Placental pericyte (primary cell): ENCODE measurements at places on chromosomes 2 and 18. TPM values are rescaled to one million over a fixed set of nuclear protein-coding genes. Genes with fewer than 3 reads are reported as not detected.

ALLC gene
- total RNA-seq: not detected in 2 replicates

MOCOS gene
- total RNA-seq: 4.9 and 24.9 TPM in 2 replicates

RSAD2 gene
- 0.43 TPM in 1 of 2 replicates, not detected in the other for total RNA-seq

ZNF385B gene
- total RNA-seq: not detected in 2 replicates

GNAL gene
- total RNA-seq: 0.14 TPM in 1 of 2 replicates, not detected in the other

COPS8 gene
- total RNA-seq: 68.7 and 104 TPM in 2 replicates

CPO gene
- not detected in 2 replicates for total RNA-seq

GCKR gene
- total RNA-seq: 0.43 TPM in 1 of 2 replicates, not detected in the other

MARCO gene
- total RNA-seq: not detected in 2 replicates

ZNF512 gene
- total RNA-seq: 23.2 and 27.8 TPM in 2 replicates

GTF2A1L gene
- 0.43 and 0.66 TPM in 2 replicates for total RNA-seq

ASNSD1 gene
- total RNA-seq: 50.8 and 66.1 TPM in 2 replicates

BOD1L2 gene
- total RNA-seq: not detected in 2 replicates

C2orf81 gene
- 0.66 and 1.6 TPM in 2 replicates for total RNA-seq

TYMS gene
- 5.7 and 35.1 TPM in 2 replicates for total RNA-seq

RNMT gene
- 25.6 and 30.2 TPM in 2 replicates for total RNA-seq

MOGAT1 gene
- total RNA-seq: not detected in 2 replicates

NOP58 gene
- 65.7 and 87.5 TPM in 2 replicates for total RNA-seq

FTCDNL1 gene
- total RNA-seq: 0.22 and 0.43 TPM in 2 replicates

MC2R gene
- total RNA-seq: not detected in 2 replicates

CTLA4 gene
- total RNA-seq: not detected in 2 replicates

HNMT gene
- total RNA-seq: 20.3 and 56.2 TPM in 2 replicates

ZNF396 gene
- 0.57 and 1.8 TPM in 2 replicates for total RNA-seq

PAX8 gene
- 2.9 and 3.1 TPM in 2 replicates for total RNA-seq

WDR75 gene
- total RNA-seq: 29.3 and 57.3 TPM in 2 replicates

FEV gene
- total RNA-seq: not detected in 2 replicates

PSMA8 gene
- not detected in 2 replicates for total RNA-seq

CYS1 gene
- 0.14 and 0.22 TPM in 2 replicates for total RNA-seq

CLHC1 gene
- total RNA-seq: 7.2 and 9.2 TPM in 2 replicates
